ENCODE measurements at places on chromosomes 13 and 19.

- DNase-seq: peak; percentile 60
Observed at GRCh38 chr13:80132741-80133601, 208.0 kb downstream of the SPRY2 start.

DNA sequence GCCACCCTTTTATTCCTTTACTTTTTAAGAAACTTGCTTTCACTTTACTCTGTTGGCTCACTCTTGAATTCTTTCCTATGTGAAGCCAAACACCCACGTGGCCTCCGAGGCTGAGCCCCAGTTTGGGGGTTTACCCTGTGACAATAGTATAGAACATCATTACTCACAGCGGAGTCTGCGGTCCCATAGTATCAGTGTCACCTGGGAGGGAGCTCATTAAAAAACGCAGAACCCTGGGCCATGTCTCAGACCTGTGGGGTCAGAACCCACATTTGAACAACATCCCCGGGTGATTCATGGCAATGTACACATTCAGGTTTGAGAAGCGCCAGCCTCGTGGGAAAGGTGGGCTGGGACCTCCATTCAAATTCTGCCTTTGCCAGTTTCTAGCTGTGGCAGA, 36.0 kb upstream of the UBL3 start:
- no peak for DNase-seq

DNA sequence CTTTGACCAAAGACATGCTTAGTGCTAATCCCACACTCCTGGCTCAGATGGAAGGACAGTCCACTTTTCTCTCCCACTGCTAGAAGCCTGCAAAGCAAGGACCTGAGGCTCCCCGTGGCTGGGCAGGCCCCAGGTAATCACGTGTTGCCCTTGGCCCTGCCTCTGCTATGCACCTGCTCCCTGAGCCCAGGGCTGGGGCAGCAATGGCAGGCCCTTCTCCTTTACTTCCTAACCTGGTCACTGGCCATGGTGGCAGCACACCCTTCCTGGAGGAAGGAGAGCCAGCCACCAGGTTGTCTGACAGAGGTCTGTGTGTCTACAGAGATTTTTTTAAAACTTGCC, 27.9 kb upstream of the ZNF492 start:
- DNase-seq: no peak

DNA sequence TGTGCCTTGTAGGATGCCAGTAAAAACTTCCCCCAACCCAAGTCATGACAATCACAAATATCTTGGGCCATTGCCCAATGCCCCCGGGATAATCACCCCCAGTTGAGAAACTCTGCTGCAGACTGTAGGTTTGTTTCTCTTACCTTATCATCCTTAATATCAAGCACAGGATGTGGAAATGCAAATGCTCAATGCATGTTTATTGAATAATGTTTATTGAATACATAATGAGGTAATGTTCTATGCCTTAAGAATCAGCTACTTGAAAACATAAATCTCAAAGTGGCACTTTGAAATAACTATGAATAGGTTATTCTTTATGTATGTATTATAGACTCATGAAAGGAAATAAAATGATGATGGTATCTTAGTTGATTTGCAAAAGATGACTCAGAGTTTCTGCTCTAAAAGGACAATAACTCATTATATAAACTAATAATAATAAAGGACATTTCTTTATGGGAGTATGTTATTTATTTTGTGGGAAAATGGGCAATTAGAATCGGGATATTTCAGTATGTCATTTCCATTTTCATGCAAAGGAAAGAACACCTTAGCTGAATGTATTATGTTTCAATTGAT, 414.2 kb downstream of the EFNB2 start:
- DNase-seq: no peak

Measured in LoVo (cell line).